ENCODE measurements at places on chromosomes 13 and 19. TPM values are rescaled to one million over a fixed set of nuclear protein-coding genes. Genes with fewer than 3 reads are reported as not detected.

Gene CLEC4G
- not detected for total RNA-seq

Gene ZNF284
- total RNA-seq: 3.9 TPM

Gene ZNF264
- 50.7 TPM for total RNA-seq

Gene CPB2
- total RNA-seq: not detected

Gene FGF22
- 1.1 TPM for total RNA-seq

Gene LILRA6
- total RNA-seq: 0.64 TPM

Gene ETV2
- 1.6 TPM for total RNA-seq

Gene ZNF681
- 5.8 TPM for total RNA-seq

Gene MAB21L1
- 0.09 TPM for total RNA-seq

Gene MTUS2
- not detected for total RNA-seq

Gene P2RY11
- total RNA-seq: 51.8 TPM

Gene SEMA6B
- total RNA-seq: 1.3 TPM

Gene TPP2
- total RNA-seq: 87.1 TPM

Gene NAPSA
- 4.8 TPM for total RNA-seq

Gene HSH2D
- 72.5 TPM for total RNA-seq

Gene CEACAM18
- not detected for total RNA-seq

Gene CEACAM4
- total RNA-seq: not detected

Gene SBK3
- total RNA-seq: not detected

Gene RGS9BP
- total RNA-seq: 0.47 TPM

Gene PPP2R1A
- 184 TPM for total RNA-seq

Gene ANKLE1
- total RNA-seq: 5.7 TPM

Data from activated naive CD8-positive, alpha-beta T cell treated with anti-CD3 and anti-CD28 coated beads, Interleukin-2, amount 10 ng/mL, durations not matched to agents 7 days and 5 days (primary cell).